Forelimb muscle (tissue), 1 donor: ENCODE measurements at places on chromosomes 3 and 15. TPM values are rescaled to one million over a fixed set of nuclear protein-coding genes. Genes with fewer than 3 reads are reported as not detected.

NEK11 gene
- polyA plus RNA-seq, result 7.8 TPM

MED12L gene
- polyA plus RNA-seq, result 10.0 TPM

CYP11A1 gene
- 1.0 TPM for polyA plus RNA-seq

PLA2G4F gene
- not detected for polyA plus RNA-seq

ADAMTS17 gene
- polyA plus RNA-seq, result 4.0 TPM

VPS39 gene
- 46.7 TPM for polyA plus RNA-seq

LRRN1 gene
- polyA plus RNA-seq, result 58.0 TPM

XYLB gene
- 2.9 TPM for polyA plus RNA-seq

LTK gene
- polyA plus RNA-seq, result 12.9 TPM

MAGEL2 gene
- 19.6 TPM for polyA plus RNA-seq

NPAP1 gene
- polyA plus RNA-seq, result 0.09 TPM

CA12 gene
- 0.75 TPM for polyA plus RNA-seq

ZNF660 gene
- 4.1 TPM for polyA plus RNA-seq

HIGD2B gene
- polyA plus RNA-seq, result not detected

SENP8 gene
- polyA plus RNA-seq, result 5.9 TPM

LRRC3B gene
- polyA plus RNA-seq, result 10.0 TPM

KCNAB1 gene
- polyA plus RNA-seq, result 4.3 TPM

SPINT1 gene
- 0.49 TPM for polyA plus RNA-seq

ALG1L2 gene
- 1.3 TPM for polyA plus RNA-seq

LINGO1 gene
- polyA plus RNA-seq, result 6.3 TPM

CEP70 gene
- polyA plus RNA-seq, result 19.4 TPM

GOLGA8S gene
- polyA plus RNA-seq, result 0.92 TPM

ZNF619 gene
- 2.8 TPM for polyA plus RNA-seq

HYKK gene
- polyA plus RNA-seq, result 1.8 TPM

LRRC31 gene
- not detected for polyA plus RNA-seq

ELL3 gene
- 1.8 TPM for polyA plus RNA-seq

SCAANT1 gene
- 1.0 TPM for polyA plus RNA-seq

WDR93 gene
- polyA plus RNA-seq, result 0.18 TPM

TOPAZ1 gene
- not detected for polyA plus RNA-seq

CCDC191 gene
- polyA plus RNA-seq, result 4.8 TPM

NECTIN3 gene
- polyA plus RNA-seq, result 26.3 TPM

UTS2B gene
- 0.14 TPM for polyA plus RNA-seq

ATOSA gene
- 21.5 TPM for polyA plus RNA-seq

RLBP1 gene
- polyA plus RNA-seq, result 0.28 TPM

KNL1 gene
- polyA plus RNA-seq, result 7.5 TPM

CD200R1 gene
- 1.7 TPM for polyA plus RNA-seq

UPK1B gene
- 0.11 TPM for polyA plus RNA-seq

CDCP1 gene
- polyA plus RNA-seq, result 0.34 TPM

TMIE gene
- polyA plus RNA-seq, result 1.2 TPM

C3orf22 gene
- not detected for polyA plus RNA-seq

SCN11A gene
- polyA plus RNA-seq, result 2.5 TPM

MYH15 gene
- polyA plus RNA-seq, result 0.67 TPM

P3H2 gene
- 39.4 TPM for polyA plus RNA-seq

AADAC gene
- polyA plus RNA-seq, result 0.25 TPM

SERINC4 gene
- 0.42 TPM for polyA plus RNA-seq

IFRD2 gene
- 46.2 TPM for polyA plus RNA-seq

STRIT1 gene
- 49.3 TPM for polyA plus RNA-seq

GOLGA6B gene
- polyA plus RNA-seq, result 0.75 TPM

MESP2 gene
- 0.35 TPM for polyA plus RNA-seq

CPNE9 gene
- not detected for polyA plus RNA-seq

PROK2 gene
- 0.11 TPM for polyA plus RNA-seq

IL12A gene
- 0.58 TPM for polyA plus RNA-seq

KLF15 gene
- polyA plus RNA-seq, result 1.7 TPM

LSAMP gene
- polyA plus RNA-seq, result 4.5 TPM
